Stimulated activated CD4-positive, alpha-beta T cell treated with anti-CD3 and anti-CD28 coated beads, Interleukin-2, amount 100 ng/mL, for 48 hours (primary cell): ENCODE measurements at places on chromosomes 7 and 10.
A peak's percentile ranks its signal among the peaks of the same experiment; 100 is the strongest.

- DNase-seq = no peak
Measured at GRCh38 chr10:99742254-99742653, 10.2 kb downstream of the CUTC start.

GRCh38 chr7:158973440-158973839 lies 117.1 kb downstream of the DYNC2I1 start:
- DNase-seq = peak; percentile 29

- no peak for DNase-seq
Measured at GRCh38 chr10:99236627-99237309, 1.1 kb upstream of the HPSE2 start.

- DNase-seq = no peak
Measured at GRCh38 chr7:35255443-35256255, 1.7 kb upstream of the TBX20 start.

DNA sequence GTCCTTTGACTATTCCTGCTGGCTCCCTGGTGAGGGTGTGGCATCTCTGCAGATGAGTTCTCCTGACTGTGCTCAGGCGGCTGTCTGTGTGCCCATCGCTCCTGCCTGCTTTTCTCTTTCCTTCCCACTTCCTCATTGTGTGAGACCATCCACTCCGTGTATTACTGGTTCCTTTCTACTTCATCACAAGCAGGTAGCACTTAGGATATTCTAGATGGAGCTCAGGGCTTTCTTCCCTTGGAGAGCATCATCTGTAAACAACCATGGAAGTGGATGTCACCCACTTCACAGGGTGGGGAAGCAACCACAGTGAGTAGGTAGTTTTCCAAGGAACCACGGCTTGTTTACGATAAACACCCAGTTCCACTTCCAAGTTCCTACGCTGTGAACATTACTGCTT lies 15.7 kb downstream of the DNAJB6 start:
- DNase-seq = no peak

GRCh38 chr10:22252801-22253579 lies 35.2 kb upstream of the EBLN1 start:
- peak; percentile 37 for DNase-seq

- DNase-seq = no peak
Measured at GRCh38 chr10:1195828-1196227, 139.6 kb downstream of the WDR37 start.

DNA sequence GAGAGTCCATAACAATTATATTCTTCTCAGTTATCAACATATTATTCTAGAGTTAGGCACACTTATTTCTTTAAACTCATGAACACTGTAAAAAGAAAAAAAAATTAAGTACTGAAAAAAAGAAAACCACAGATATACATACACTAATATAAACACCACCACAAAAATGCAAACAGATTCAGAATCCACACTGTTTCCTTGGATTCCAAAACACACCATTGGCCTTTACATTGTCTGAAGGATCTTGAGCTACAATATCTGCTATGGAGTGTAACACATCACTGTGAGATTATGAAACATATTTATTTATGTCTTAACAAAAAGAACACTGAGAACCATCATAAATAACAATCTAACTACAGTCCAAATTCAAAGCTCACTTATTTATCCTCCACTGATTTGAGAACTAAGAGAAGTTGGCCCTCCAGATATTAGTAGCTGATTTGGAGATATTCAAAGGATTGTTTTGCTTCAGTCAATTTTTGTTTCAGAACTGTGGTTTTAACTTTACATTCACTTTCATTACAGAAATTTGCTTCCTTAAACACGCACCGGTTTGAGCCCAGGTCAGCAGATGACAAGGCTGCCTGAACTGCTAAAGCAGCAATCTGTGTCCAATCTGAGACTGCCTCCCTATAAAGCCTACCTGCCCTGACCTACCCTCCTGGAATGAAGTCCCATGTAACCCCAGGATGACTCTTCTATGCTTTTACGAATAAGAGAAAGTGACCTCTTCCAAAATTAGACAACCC lies 47.0 kb upstream of the CDK1 start:
- DNase-seq = no peak
